ENCODE measurements at places on chromosomes 6 and 20.

DNA sequence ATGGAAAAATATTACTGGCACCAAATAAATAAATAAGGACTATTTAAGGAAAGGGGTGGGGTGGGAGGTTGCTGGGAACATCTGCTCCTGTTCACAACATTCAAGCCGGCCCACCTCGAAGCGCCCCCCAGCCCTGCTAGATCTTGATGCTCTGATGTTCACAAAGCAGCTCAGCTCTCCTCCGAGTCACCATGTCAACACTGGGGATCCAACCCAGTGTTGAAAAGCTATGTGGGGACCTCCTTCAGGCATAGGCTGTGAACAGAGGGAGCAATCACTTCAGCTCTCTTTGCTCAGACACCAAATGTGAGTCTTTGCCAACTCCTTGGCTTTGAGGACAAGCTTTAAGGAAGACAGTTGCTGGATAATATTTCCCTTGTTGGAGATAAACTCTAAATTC lies 176.8 kb upstream of the NT5E start:
- DNase-seq = no peak

GRCh38 chr6:53845280-53846195 lies 50.7 kb downstream of the LRRC1 start:
- no peak for DNase-seq

- no peak for DNase-seq
These were observed 24.6 kb downstream of the GMEB2 start for GRCh38 chr20:63602321-63602720.

DNA sequence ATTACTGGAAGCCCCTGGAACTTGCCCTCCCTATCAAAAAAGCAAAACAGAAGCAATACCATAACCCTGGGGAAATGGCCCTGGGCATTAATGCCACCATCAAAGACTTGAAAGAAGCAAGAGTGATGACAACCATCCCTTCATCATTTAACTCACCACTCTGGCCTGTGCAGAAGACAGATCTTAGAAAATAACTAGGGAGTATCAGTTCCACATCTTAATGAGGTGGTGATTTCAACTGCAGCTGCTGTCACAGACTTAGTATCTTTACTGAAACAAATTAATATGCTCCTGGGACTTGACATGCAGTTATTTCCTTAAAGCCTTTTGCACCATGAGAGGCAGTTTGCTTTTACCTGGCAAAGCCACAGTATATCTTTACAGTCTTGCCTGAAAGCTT lies 24.1 kb downstream of the CD164 start:
- DNase-seq = no peak

GRCh38 chr6:159152782-159153181 lies 16.4 kb upstream of the FNDC1 start:
- DNase-seq = no peak

GRCh38 chr6:133855276-133855990 lies 33.5 kb upstream of the TCF21 start:
- no peak for DNase-seq

DNA sequence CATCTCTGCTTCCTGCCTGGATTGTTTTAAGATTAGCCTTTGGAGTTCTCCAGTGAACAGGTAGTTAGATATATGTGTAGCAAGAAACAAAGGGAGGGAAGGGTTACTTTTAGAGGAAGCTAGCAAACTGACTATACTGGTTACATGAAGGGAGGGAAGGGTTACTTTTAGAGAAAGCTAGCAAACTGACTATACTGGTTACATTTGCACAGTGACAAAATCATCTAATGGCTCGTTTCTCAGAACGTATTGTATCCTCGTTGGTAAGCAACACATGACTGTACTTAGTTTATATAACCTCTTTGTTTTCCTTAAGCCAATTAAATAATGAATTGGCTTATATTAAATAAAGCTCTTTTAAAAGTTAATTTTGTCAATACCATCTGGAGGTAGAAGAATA lies 540.9 kb downstream of the EPM2A start:
- DNase-seq = no peak

DNA sequence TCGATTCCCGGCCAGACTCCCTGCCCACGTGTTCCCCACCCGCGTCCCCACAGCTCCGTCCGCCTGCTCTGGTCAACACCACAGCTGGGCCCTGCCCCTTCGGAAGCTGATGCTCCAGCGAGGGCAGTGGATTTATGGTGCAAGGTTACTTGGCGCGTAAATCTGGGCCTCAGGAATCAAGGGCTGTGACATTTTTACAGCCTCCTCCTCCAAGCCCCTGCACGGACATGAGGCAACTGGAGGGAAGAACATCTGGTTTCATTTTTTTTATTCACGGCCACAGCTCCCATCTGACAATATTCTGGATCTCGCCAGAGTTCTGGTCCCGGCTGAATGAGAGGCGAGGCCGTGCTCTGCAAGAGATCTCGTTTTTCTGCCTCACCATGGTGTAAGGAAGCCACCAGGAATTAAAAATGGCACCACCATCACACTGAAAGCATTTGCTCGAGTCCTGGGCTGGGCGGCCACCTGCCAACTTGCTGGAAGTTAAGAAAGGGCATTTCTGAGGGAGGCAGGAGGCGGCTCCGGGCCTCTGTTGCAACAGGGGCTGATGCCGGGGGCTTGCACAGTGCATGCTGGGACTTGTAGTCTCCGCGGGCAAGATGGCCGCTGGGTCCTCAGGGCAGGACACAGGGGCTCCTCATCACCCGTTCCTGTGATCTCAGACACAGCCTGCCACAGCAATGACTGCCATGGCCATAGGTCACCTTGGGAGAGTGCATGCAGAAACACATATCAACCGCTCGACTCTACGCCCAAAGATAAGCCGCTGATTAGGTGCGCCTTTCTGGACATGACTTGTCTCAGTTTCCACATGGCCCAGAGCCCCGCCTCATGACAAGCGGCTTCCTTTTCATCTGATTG lies 148.5 kb downstream of the LY86 start:
- no peak for DNase-seq

- DNase-seq = no peak
These were observed 32.8 kb upstream of the FOXA2 start for GRCh38 chr20:22617160-22617559.

- DNase-seq = no peak
These were observed 27.6 kb downstream of the CNKSR3 start for GRCh38 chr6:154482858-154483257.

GRCh38 chr6:125793863-125794262 lies 3.1 kb downstream of the NCOA7 start:
- no peak for DNase-seq

GRCh38 chr20:17306427-17306826 lies 79.6 kb downstream of the PCSK2 start:
- no peak for DNase-seq

DNA sequence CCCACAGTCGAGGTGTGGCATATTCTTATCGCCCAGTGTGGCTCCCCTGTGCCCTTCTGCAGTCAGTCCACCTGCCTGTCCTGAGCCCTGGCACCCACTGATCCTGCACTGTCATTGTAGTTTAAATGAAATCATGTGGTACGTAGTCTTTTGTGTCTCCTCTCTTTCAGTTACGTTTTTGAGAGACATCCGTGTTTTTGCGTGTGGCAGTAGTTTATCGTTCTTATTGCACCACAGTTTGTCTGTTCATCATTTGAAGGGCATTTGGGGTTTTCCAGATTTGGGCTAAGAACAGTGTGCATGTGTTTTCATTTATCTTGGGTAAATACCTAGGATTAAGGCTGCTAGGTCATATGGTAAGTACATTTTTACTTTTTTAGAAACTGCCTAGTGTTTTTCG lies 49.3 kb downstream of the SPATA2 start:
- peak; percentile 31 for DNase-seq
